ENCODE measurements at places on chromosomes 7 and 10.

DNA sequence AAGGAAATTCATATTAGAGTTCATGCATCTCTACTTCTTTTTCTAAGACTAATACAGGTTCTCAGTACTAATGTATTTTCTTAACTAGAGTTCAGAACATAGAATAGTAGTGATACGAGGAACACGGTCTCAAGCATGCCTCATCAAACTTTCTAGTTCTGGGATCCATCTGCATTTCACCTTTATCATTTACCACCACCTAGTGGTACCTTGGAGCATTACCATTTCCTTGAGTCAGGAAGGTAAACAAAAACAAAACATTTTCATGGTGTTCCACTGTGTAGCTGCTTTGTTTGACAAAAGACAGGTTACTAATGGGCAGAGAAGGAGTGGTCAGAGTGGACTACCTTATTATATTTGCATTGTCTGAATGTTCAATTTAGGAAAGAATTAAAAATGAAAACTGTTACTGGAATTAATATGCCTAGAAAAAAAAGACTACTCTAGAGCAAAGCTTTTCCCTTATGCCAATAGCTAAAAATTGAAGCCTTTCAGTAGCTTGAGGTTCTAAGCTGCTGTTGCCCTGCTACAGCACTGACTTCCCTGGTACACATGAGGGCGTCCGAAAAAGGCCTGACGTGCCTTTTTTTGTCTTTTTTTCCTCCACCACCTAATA is 44.5 kb downstream of the STARD3NL start:
- H3K4me1 ChIP-seq: no peaks in the 10 kb centered on the region
- H3K4me3 ChIP-seq: no peak overlapping the region
- H3K27ac ChIP-seq: no peak overlapping the region
- H3K36me3 ChIP-seq: no peaks in the 10 kb centered on the region
- no peak for DNase-seq

DNA sequence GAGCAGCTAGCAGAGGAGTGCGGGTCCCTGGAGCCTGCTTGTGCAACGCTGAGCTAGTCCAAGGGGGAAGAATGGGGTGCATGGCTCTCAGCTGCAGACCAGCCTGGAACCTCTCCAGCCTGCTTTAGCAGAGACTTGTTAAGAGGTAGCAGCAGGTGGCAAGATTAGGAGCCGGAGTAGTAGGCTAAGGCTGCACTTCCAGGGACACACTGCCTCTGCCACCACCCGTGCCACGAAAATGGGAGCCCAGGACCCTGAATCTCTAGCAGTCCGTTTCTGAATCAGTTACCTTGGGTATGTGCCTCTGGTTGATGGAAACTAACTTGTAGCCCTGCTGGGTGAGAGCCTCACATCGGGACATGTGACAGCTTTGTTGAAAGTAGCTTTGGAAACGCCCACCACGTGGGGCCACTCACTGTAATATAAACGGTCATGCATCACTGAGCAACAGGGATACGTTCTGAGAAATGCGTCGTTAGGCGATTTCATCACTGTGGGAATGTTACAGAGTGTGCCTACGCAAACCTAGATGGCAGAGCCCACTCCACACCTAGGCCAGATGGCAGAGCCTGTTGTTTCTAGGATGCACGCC is 25.9 kb downstream of the HTRA1 start:
- H3K4me1 ChIP-seq: peaks cover 32% of the 10 kb centered on the region
- H3K27ac ChIP-seq: no peak overlapping the region
- H3K4me3 ChIP-seq: no peak overlapping the region

GRCh38 chr7:40946549-40946948 is 756.3 kb downstream of the INHBA start:
- H3K4me3 ChIP-seq: no peak overlapping the region
- no peaks in the 10 kb centered on the region for H3K4me1 ChIP-seq
- no peak for DNase-seq
- H3K27ac ChIP-seq: no peak overlapping the region

DNA sequence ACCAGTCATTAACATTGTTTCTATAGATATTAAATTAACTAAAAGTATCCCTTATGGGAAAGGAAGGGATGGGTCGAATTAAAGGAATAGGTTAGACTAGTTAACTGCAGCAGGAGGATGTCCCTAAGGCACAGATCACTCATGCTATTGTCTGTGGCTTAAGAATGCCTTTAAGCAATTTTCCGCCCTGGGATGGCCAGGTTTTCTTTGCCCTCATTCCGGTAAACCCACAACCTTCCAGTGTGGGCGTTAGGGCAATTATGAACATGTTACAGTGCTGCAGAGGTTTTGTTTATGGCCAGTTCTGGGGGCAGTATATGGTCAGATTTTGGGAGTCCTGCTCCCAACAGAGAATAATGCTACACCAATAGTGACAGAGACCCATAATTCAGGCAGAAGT is 139.3 kb upstream of the CDK13 start:
- no peaks in the 10 kb centered on the region for H3K36me3 ChIP-seq
- no peak for DNase-seq

DNA sequence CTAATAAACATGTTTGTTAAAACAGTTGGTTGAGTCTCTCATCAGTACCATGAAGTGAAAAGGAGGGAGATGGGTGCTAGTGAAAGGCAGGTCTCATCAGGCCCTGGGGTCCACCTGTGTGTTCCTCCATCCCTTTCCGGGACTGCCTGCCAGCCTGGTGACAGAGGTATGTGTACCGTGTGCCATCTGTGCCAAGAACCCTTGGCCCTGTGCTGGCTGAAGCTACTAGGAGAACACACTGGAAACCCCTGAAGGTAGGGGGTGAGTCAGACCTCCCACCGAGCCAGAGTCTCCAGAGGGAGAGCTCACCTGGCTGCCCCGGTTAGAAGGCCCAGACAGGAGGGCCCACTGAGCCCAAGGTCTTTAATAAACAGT is 2.3 kb downstream of the DDIT4 start:
- peak overlapping the region; percentile 92 for H3K27ac ChIP-seq
- H3K27me3 ChIP-seq: no peaks in the 10 kb centered on the region
- peaks cover 6% of the 10 kb centered on the region for H3K4me1 ChIP-seq
- DNase-seq: peak; percentile 62
- H3K4me3 ChIP-seq: peak overlapping the region; percentile 77
- H3K36me3 ChIP-seq: no peaks in the 10 kb centered on the region

DNA sequence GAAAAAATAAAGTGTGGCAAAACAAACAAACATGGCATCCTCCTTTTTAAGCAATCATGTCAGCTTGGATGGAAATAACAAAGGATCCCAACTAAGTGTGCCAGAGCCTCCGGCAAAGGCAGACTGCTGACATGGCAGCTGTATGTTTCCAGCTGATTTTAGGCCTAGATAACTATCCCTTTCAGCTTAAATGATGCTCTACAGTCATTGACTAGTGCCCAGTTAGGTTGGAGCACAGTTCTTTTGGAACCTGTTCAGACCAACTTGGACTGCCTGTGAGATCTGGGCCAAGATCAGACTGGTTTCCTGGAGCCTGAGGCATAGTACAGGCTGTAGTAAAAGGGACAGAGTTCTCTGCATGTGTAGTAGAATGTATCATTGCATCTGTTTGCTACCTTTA is 128.7 kb downstream of the DYNC1I1 start:
- H3K4me1 ChIP-seq: no peaks in the 10 kb centered on the region
- no peak for DNase-seq
- H3K27ac ChIP-seq: no peak overlapping the region

DNA sequence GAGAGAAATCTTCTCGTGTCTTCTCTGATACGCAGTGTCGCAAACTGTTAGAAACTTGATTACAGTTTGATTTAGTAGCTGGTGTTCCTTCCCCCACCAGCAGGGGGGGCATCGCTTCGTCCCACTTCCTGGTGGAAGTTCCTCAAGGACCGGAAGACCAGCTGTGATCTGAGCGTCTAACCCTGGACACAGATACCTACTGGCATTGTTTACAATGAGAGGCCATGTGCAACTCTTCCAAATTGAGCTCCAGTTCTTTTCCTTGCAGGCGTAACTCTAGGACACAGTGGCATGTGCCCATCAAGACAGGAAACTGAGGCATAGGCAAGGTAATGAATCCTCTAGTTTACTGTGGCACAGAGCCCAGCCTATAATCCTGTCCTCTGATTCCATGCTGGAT is 219.0 kb downstream of the CCDC3 start:
- H3K4me1 ChIP-seq: peaks cover 2% of the 10 kb centered on the region
- H3K4me3 ChIP-seq: no peak overlapping the region
- no peaks in the 10 kb centered on the region for H3K27me3 ChIP-seq
- no peaks in the 10 kb centered on the region for H3K36me3 ChIP-seq
- H3K27ac ChIP-seq: no peak overlapping the region

- no peak overlapping the region for H3K4me3 ChIP-seq
- no peaks in the 10 kb centered on the region for H3K36me3 ChIP-seq
- DNase-seq: no peak
Measured at GRCh38 chr7:110573862-110574528, 516.9 kb upstream of the LRRN3 start.

- no peaks in the 10 kb centered on the region for H3K4me1 ChIP-seq
- H3K4me3 ChIP-seq: no peak overlapping the region
- no peaks in the 10 kb centered on the region for H3K27me3 ChIP-seq
- H3K36me3 ChIP-seq: no peaks in the 10 kb centered on the region
- no peak for DNase-seq
- no peak overlapping the region for H3K27ac ChIP-seq
Measured at GRCh38 chr10:27035163-27035562, 65.1 kb downstream of the ANKRD26 start.

GRCh38 chr7:117069379-117069778 is 116.1 kb downstream of the ST7 start:
- H3K4me3 ChIP-seq: no peak overlapping the region
- no peak overlapping the region for H3K27ac ChIP-seq
- H3K36me3 ChIP-seq: no peaks in the 10 kb centered on the region
- no peaks in the 10 kb centered on the region for H3K27me3 ChIP-seq
- DNase-seq: no peak
- peaks cover 4% of the 10 kb centered on the region for H3K4me1 ChIP-seq

Data from ovary (tissue), 10 donors.